Esophagus mucosa (tissue), 1 donor: ENCODE measurements at places on chromosomes 5 and 9. TPM values are rescaled to one million over a fixed set of nuclear protein-coding genes. Genes with fewer than 3 reads are reported as not detected.

DNA sequence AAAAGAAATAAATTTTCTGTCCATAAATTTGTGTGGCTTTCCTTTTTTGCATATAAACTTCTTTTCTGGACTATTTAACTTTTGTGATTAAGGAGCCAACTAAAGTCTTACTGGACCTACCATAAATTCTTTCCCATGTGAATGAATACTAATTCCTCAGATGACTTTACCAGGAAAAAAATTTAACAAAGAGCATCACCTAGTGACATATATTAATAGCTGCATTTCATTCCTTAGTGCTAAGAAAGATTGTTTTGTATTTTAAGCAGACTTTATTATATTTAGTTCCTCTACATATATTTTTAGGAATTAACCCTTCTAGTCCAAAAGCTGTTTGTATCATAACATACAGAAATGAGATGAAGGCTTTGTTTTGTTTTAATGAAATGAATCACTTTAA lies 64.4 kb downstream of the C9orf85 start:
- no peak for ATAC-seq

- no peak for ATAC-seq
Measured at GRCh38 chr5:141832131-141832530, 46.1 kb downstream of the PCDH1 start.

- no peak for ATAC-seq
Measured at GRCh38 chr5:125148076-125148475, 401.6 kb upstream of the ZNF608 start.

DNA sequence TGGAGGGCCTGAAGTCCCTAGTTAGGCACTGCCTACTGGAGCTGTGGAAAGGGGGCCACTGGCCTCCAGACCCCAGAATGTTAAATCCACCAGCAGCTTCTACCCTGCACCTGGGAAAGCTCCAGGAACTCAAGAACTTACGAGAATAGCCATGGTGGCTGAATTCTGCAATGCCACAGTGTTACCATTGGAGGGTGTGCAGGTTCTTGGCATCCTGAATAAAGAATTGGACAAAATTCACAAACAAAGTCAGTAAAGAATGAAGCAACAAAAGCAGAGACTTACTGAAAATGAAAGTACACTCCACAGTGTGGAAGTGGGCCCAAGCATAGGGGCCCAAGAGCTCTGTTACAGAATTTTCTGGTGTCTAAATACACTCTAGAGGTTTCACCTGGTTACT lies 107.0 kb downstream of the PRDM9 start:
- no peak for ATAC-seq

Gene IGIP
- total RNA-seq: 2.6 TPM

DNA sequence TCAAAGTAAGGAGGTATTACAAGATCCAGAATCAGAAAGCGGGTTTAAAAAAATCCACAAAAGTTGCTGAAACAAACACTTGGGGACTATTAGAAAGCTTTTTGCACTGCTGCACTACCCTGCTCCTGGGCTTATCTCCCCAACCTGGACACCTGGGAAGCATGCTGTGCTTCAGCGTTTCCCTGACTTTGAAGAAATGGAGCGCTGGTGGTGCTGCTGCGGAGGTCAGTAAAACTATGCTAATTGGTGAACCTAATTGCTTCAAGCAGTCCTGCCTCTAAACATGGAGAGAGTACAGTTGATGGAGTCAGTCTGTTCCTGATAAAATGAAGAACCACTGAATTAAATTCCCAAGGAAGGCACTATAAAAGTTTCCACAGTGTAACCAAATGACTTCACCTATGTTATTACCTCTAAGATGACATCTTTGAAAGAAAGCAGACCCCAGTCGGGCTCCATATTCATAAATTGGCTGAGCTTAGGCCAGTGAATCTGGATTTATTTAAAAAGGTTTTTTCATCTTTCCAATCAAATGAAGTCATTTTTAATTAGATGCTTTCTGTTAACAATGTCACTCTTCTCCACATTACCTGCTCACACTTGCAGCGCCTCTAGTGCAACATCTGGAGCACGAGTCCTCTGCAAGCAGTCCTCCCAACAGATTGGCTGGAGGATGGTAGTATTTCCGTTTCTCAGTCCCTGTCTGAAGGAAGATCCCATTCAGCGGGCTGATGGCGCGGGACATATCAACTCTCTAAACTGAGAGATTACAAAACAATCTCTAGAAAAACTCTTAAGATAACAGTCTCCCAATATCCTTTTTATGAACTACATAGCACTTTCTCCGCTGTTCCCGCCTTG lies 11.5 kb downstream of the NR2F1-AS1 start:
- ATAC-seq: no peak

GRCh38 chr5:170348137-170348633 lies 41.0 kb downstream of the KCNMB1 start:
- ATAC-seq: no peak

Gene HMGCR
- total RNA-seq: 114 TPM

DNA sequence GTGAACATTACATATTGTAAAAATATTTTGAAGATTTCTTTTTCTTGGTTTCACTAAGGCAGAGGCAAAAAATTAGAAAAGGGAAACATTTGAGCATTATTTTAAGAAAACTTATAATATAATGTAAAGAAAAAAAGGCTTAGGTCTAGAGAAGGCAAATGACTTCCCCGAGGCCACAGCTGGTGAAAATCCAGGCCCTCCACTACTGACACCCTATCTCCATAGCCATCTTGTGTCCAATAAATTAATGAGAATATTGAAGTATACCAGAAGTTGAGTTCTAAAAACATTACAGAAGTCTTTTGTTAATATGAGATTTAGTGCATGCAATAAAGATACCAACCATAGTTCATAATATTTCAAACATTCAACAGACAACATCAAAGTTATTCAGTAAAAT lies 459.9 kb upstream of the RORB start:
- no peak for ATAC-seq

- no peak for ATAC-seq
Measured at GRCh38 chr5:167877924-167878323, 413.5 kb upstream of the WWC1 start.
